Left cardiac atrium (tissue), 4 donors: ENCODE measurements at places on chromosomes 2 and 18. TPM values are rescaled to one million over a fixed set of nuclear protein-coding genes. Genes with fewer than 3 reads are reported as not detected.

- no peak for DNase-seq
These were observed 33.2 kb downstream of the ADCY3 start for GRCh38 chr2:24886691-24887304.

DNA sequence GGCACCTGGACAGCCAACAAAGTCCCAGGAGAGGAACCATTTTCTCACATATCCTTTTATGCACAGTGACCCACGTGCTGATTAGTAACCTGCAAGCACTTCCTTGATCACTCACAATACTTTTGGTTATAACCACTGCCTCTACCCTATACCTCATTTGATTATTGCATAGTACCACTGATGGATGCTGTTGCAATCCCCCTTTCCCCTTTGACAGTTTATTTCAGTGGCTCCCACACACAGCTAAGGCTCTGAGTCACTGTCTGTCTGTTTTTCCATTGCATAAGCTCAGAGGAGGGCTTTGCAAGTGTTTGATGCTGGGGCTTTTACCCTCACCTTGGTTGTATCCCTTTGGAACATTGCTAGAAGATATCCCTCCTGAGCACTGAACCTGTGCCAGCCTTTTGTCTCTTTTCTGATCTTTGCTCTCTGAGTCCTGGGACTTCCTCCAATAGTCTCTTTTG is 101.7 kb upstream of the RBBP8 start:
- no peak for DNase-seq

DNA sequence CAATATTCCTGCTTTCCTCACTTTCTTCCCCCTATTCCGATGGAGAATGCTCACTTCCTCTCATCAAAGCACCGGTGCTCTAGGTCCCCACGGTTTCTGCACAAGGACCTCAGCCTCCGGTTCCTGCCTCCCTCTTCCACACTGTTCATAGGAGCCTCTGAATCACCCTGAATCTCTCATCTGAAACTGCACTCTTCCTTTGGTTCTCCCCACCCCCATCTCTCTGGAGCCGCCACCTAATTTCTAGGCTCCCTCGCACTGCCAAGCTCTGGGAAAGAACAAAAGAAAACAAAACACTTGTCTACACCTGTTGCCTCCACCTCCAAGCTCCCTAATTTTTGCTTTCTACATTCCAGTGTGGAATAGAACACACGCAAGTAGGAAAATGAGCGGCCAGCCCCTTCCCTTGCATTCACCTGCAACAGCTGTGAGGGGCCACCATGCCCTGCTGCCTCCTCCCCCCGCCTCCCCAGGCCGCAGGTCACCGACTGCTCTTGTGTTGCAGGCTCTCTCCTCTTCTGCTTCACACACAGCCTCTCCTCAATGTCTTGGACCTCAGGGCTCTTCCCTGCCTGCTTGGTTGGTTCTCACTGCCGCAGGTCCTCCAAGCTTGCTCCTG is 9.6 kb downstream of the FBXO15 start:
- no peak for DNase-seq

DNA sequence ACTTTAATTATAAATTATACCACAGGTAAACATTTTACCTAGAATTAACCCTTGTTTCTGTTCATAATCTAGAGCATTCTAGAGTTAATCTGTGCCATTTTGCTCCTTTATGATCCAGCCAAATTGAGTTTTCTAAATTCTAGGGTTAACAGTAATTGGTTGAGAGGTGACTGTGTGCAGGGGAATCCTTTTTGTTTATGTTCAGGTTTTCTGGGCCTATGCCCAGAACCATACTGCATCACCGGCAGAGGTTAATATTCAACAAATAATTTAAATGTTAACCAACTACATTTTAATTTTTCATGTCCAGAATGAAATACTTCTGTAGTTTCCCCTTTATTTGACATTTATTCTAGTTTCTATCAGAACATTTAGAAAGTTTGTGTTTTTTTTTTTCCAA is 32.3 kb downstream of the CARF start:
- no peak for DNase-seq

GRCh38 chr18:28789502-28789901 is 612.6 kb upstream of the CDH2 start:
- no peak for DNase-seq

- no peak for DNase-seq
These were observed 62.2 kb downstream of the NAB1 start for GRCh38 chr2:190711069-190711468.

- no peak for DNase-seq
These were observed 188.3 kb downstream of the TWIST2 start for GRCh38 chr2:239035997-239036731.

DNA sequence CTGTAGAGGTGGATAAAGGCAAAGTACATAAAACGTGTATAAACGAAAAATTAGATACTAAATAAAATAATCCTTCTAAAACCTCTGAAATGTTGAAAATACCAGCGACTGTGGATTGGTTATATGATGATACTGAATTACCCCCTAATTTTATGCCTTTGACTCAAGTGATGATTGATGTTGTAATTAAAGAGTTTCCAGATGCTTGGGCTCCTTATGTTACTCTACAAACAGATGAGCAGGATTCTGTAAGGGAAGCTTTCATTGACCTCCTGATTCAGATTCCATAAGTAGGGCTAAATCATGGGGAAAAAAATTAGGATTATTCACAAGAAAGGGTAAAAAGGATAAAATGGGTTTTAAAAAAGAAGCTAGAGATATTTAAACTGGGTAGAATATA is 418.2 kb upstream of the SLC39A10 start:
- no peak for DNase-seq

DNA sequence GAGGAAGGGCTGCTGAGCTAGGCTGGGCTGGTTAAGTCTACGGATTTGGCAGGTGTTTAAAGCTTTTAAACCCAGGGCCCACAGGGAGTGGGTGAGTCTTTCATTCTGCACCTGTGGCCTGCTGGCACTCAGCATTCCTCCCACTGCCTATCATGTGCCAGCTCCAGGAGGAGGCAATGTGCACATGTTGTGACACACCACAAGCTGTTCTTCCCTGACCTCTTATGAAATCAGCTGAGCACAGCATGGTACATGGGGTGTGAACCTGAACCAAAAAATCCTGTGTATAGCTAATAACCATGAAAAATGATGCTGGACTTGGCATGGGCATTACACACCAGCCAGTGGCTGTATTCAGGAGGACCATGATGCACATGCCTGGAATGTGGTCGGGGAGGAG is 297.9 kb upstream of the MMADHC start:
- no peak for DNase-seq

DNA sequence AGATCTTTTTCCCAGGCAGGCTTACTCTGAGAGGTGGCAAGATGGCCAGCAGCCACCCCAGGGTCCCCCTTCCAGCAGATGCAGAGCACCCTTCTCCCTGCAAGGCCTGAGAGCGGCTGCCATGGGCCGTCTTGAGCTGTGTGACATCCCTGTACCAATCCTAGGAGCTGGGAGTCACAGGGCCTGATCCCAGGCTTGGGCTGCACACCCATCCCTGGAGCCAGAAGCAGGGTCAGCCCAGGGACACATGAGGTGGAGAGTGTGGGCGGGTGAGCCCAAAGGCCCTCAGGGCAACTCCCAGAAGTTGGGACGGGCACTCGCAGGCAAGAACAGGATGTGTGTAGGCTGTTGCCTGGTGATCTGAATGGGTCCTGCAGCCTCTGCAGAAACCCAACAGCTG is 40.5 kb downstream of the CROCC2 start:
- DNase-seq: no peak

DNA sequence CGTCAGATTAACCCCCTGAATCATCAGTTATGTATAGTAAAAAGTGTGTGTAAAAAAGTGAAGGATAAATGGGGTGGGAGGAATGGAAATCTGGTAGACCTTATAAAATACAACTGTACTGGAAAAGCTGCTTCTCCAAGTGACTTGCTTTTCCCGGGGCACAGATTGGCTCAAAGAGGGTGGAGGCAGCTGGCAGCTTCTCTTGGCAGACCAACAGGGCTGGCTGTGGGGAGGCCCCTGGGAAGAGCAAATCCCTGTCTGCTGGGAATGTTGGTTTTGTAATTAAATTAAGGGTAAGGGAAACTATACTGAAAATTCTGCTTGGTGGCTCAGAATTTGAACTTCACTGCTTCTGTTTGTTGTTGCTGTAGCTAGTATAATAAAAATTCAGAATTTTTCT is 154.2 kb upstream of the DLX2 start:
- DNase-seq: no peak

GRCh38 chr18:75492852-75493251 is 65.3 kb upstream of the SMIM21 start:
- no peak for DNase-seq

DNA sequence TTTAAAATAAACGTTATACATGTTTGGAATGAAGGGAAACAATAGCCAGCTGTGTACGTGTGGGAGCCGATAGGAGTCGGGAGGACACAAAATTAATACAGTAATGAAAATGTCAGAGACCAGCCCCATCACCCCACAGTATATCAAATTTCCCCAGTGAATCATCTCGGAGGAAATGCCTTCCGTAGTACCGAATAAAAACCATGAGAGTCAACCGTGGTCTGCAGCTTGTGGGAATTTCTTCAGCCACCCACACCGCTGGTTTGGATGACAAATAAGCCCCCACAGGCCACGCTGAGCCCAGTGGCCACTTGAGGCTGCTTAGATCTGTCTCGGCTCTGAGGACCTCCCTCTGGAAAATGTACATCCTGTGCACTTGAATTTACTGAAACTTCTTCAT is 133.7 kb downstream of the COL6A3 start:
- DNase-seq: no peak

DNA sequence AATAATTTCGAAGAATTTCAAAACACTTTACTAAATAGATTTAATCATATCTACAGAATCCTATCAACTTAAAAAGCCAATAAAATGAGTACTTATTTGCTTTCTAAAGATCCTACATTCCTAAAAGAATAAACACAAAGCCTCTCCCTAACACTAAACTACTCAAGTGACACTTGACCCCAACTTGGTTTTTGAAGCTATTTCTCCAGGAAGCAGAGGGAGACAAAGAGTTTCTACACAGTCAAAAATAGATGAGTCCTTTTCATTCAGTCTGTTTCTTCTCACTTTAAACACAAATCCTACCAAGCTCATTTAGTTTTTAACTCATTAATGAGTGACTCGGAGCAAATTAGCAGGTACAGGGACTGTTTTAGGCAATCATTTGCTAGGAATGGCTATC is 2.1 kb downstream of the ATL2 start:
- no peak for DNase-seq

- no peak for DNase-seq
These were observed 309.0 kb downstream of the CMPK2 start for GRCh38 chr2:6556755-6557154.

DNA sequence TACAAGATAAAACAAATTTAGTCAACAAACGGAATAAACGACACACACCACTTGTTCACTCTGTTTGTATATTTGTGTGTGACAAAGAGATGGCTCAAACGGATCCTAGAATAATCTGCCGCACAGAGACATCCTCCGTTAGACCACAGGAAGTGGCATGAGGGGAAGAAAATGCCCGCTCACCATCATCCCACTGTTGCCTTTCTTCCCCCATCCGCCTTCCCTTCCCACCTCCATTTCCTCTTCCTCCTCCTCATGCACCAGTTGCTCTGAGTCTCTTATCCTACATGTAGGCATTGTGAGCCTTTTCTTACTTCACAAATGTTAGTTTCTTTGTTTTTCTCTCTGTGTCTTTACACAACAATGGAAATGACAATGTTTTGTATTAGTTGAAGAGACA is 228.5 kb upstream of the SMIM21 start:
- DNase-seq: no peak

GRCh38 chr2:30249354-30249753 is 18.0 kb downstream of the LBH start:
- DNase-seq: no peak

DNA sequence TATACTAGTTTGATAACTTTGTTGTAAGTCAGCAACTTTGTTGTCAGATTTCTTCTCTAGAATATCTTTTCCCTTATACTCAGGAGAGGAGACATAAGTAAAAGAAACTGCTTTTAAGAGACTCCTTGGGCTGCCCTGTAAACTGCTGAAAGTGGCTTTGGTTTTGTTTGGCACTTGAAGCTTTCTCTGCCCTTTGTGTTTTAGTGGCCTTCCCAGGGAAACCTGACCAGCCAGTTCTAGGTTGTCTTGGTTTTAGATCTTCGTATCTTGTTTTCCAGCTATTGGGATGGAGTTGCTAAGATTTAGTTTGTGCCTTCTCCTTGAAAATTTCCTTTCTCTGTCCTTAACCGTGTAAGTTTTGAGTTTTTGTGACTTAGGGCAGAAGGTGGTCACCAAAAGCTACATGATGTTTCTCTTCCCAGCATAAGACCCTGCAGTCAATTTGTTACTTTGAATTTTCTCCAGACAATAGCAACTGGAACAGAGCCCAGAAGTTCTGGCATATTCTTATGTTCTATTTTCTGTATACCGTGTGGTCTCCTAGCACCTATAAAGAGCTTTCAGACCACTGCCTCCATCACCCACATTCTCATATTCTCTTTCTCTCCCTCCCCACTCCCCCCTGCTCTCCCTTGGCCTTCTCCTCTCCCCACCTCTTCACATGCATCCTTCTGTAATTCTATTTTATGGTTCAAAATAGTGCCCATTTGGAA is 81.1 kb downstream of the BOLA3 start:
- no peak for DNase-seq

DNA sequence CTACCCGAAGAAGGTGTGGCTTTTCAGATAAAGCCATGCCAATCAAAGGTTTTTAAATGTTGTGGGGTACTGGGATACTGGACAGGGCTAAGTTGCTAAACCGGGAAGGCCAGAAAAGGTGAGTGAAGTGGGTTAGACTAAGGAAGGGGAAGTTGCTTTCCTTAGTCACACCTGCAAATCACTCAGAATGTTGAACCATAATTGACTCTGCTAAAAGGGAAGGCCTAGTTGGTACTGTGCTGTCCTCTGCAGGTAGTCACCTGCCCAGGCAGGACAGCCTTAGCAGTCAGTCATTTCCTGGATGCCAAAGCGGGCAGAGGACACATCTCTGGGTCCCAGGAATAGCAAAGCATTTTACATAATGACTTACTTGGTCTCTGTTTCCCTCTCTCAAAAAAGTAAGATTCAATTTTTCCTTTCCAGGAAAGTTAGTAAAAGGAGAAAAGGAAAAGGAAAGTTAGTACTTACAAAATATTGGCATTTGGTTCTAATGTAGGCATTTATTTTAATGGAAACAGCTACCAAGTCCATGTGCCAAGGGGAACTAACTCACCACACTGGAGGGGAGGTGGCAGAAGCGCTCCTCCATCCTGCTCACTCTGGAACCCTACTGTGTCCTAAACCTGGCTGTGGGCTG is 60.3 kb downstream of the RFTN2 start:
- DNase-seq: no peak

DNA sequence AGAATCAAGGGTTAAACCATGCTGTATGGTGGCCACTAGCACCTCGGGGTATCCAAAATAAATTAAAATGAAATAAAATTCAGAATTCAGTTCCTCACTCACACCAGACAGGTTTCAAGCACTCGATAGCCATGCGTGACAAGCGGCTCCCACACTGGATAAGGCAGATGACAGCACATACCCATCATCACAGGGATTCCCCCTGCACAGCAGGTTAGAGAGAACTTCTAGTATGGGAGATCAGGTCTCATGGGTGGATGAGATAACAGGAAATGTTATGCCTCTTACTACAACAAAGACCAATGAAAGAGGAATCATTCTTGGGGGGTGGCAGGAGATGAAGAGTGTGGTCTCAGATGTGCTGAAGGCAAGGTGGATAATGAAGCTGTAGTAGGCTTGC is 121.9 kb upstream of the ACAA2 start:
- no peak for DNase-seq

Gene SEH1L
- total RNA-seq: 28.9 TPM

Gene DNAH6
- 0.16 TPM for total RNA-seq

Gene CLEC4F
- total RNA-seq: 0.12 TPM

Gene DNAJC5G
- 0.41 TPM for total RNA-seq

Gene LYPD1
- total RNA-seq: 0.34 TPM

Gene SIX3
- not detected for total RNA-seq

Gene ABHD1
- total RNA-seq: 3.2 TPM

Gene TMEM169
- total RNA-seq: 0.13 TPM

Gene DSG4
- not detected for total RNA-seq

Gene STAT1
- total RNA-seq: 37.3 TPM
